ENCODE measurements at places on chromosomes 2 and 18.

GRCh38 chr2:220451438-220451837 lies 824.0 kb downstream of the SLC4A3 start:
- no peak for DNase-seq

DNA sequence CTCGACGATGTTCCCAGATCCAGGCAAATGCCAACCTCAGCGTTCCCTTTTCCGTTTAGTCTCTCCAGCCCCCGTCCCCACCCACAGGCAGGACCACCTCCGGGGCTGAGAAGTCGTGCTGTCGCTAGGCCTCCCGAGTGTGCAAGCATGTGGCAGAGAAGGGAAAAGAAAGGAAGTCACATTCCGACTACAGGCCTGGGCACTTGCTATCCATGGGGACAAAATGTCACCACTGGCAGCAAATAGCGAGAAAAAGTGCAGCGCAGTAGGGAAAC lies 420 bp downstream of the PIGN start:
- no peak for DNase-seq

- no peak for DNase-seq
Observed at GRCh38 chr2:54074606-54075341, 40.6 kb upstream of the ACYP2 start.

DNA sequence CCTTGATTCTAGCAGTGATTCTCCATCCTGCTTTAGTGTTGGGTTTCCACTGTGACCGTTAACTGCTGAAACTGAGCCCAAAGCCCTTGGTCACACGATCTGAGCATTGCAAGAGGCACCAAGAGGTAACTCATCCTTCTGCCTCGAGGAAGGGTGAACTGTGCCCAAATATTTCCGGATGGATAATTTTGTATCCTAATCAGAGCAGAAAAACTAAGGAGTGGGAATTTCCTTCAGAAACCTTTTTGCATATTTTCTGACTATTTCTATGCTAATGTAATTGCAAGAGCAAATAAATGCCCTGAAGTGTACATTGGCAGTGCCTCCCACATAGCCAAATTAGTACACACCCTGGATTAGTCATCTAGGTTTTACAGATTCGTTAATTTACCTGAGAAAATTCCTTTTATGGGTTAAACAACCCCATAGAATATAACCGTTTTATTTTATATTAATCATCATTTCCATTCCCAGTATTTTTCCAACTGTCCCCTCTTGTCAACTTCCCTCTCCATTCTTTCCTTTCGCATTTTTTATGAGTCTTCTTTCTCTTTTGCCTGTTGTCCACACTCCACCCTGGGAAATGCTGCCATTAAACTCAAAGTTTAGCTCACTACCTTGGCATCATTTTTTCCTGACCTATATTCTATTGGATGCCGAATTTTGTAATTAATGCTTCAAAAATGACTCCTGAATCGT lies 31.7 kb upstream of the COBLL1 start:
- DNase-seq: no peak

GRCh38 chr2:14344355-14344754 lies 288.2 kb upstream of the LRATD1 start:
- no peak for DNase-seq

DNA sequence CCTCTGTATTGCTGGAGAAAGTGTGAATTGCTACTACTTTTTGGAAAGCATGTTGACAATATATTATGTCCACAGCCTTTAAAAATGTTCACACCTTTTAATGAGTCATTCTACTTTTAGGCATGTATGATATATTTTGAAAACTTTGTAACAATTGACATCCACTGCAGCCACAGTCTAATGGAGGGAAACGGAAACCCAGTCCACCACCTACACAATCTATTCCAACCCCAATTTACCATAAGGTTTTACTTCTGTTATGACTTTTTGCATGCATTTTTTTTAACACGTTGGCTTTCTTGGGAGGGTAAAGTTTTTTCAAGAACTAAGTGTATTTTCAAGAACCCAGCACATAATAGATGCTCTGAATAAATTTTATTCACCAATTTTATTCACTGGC lies 38.5 kb upstream of the ATP8B1 start:
- DNase-seq: no peak

- DNase-seq: no peak
Observed at GRCh38 chr2:43391201-43391877, 164.9 kb upstream of the ZFP36L2 start.

DNA sequence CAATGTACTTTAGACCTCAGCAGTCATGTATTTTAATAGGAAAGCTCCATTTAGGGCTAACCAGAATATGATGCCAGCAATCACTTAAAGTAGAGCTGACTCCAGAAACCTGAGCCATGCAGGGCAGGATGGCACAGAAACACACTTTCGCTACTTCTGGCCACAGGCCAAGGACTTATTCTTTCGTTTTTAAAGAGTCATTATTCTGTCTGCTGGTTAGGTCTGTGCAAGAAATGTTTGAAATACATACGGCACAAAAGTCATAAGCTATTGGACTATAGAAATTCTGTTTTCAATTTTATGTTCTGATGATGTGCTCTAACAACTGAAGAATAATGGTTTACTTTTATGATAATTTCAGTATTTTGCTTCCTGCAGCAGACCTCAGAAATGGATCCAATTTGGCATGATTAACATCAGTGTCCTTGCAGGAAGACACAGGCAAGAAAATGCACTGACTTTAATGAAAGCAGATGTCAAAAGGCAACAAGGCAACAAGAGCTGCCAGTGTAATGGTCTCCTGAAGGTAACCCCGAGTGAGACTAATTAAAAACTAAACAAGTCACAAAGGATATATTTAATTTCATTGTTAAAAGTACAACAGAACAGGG lies 114.4 kb upstream of the CHRNA1 start:
- DNase-seq: no peak

GRCh38 chr2:231905026-231905425 lies 21.2 kb downstream of the NPPC start:
- DNase-seq: no peak

- no peak for DNase-seq
Observed at GRCh38 chr2:226304308-226304707, 495.3 kb downstream of the IRS1 start.

Measured in activated T-cell treated with anti-CD3 and anti-CD28 coated beads, Interleukin-2, amount 50 U/mL, for 48 hours (primary cell).